ENCODE measurements at places on chromosomes 12 and 14.

GRCh38 chr14:66842911-66843512, 335.1 kb downstream of the GPHN start:
- no peak for DNase-seq

GRCh38 chr14:98931126-98931525, 340.9 kb downstream of the BCL11B start:
- DNase-seq = no peak

GRCh38 chr12:113359939-113360748, 1.8 kb downstream of the PLBD2 start:
- no peak for DNase-seq

DNA sequence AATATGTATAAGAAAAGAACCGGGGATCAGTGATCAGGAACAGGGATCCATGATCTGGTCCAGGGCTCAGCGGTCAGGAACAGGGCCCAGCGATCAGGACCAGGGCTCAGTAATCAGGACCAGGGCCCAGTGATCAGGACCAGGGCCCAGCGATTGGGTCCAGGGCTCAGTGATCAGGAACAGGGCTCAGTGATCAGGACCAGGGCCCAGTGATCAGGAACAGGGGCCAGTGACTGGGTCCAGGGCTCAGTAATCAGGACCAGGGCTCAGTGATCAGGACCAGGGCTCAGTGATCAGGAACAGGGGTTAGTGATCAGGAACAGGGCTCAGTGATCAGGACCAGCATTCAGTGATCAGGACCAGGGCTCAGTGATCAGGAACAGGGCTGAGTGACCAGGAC, 56.3 kb downstream of the TMEM121 start:
- DNase-seq = no peak

DNA sequence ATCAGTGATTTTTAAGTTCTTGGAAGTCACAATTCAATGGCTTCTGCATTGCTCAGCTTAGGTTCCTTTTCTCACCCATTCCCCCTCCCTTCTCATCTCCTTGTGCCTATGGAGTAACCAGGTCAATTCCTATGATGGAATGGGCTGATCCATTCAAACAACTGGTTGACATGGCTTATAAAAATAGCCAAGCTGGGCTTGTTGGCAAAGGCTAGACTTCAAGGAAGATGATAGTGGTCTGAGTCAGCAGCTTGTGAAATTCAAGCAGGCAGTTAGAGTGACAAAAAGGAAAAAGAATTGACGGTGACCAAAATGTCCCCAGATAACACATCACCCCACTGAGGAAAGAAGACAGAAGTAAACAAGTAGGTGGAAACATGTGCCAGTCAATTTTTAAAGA, 119.9 kb upstream of the PCED1B start:
- DNase-seq = no peak

GRCh38 chr12:131816495-131816894, 11.7 kb upstream of the MMP17 start:
- no peak for DNase-seq

DNA sequence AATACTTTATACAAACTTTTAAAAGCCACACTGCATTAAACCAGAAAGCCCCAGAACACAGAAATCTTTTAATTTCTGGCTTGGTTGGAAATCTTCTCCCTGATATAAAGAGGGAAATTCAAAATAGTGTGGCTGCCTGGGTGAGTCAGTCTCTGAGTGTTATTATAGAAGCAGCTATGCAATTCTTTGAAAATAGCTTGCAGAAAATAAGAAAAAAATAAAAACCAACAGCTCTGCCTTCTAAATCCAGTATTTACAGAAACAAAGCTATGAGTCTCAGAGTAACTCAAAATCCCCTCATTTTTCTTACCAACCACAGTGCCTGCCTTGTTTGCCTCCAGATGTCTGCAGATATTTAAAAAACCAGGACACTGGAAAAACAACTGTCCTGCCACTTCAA, 68.6 kb upstream of the FERMT2 start:
- DNase-seq = no peak

DNA sequence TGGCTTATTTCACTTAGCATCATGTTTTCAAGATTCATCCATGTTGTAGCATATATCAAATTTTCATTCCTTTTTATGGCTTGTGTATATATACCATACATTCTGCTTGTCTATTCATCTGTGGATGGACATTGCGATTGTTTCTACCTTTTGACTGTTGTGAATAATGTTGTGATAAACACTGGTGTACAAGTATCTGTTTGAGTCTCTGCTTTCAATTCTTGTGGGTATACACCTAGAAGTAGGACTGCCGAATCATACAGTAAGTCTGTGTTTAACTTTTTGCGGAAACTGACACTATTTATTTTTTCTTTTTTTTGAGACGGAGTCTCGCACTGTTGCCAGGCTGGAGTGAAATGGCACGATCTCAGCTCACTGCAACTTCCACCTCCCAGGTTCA, 19.6 kb upstream of the RPS6KA5 start:
- no peak for DNase-seq

- DNase-seq = no peak
Measured at GRCh38 chr14:75430526-75430925, 2.7 kb downstream of the JDP2 start.

GRCh38 chr12:106673141-106673540, 90.3 kb downstream of the RFX4 start:
- DNase-seq = no peak

DNA sequence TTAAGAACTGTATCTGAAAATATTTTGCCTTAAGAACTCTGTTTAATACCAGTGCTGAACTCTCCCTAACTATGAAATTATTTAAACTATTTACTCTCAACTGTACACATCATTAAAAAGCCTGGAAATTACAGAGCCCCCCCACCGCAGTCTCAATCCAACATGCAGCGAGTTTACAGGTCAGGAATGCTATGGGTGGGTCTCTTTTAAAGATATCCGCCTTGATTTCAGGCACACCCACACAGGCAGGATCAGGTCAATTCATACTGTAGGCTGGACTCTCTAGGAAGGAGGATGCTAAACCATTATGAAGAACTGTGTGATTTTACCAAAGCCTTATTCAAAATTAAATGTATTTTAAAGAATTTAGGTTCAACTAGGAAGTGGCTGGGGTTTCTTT, 16.5 kb downstream of the SPTLC2 start:
- DNase-seq = no peak

- peak; percentile 31 for DNase-seq
Measured at GRCh38 chr12:3313675-3314663, 177.0 kb upstream of the PRMT8 start.

DNA sequence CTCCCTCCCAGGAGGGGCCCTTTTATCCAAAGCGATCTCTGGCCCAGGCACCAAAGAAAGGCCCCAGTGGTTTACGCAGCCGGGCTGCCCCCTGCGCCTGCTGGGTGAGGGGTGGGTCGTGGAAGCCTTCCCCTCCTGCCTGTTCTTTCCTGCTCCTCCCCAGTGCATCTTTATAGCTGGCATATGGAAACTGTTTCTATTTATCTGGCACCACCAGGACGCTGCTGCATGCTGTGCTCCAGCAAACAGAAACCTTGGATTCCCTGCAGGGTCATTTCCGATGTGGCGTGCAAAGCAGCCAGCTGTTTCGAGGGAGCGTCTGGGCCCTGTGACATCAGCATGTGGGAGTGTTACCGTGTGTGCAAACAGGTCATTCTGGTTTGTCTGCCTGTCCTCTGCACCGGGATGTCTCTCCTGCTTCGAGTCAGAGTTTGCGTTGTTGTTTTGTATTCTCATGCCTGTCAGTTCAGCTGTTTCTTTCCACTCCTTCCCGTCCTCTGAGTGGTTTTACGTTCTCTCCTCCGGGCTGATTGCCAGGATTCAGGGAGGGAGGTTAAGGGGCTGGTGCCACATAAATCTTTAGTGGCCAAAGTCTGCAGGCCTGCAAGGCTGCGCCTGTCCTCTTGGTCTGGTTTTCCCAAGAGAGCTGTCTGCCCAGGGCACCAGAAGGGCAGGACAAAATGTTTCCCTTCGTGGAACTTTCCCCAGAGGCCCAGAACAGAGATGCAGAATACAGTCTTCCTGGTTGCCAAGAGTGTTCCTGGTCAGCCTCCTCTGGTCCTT, 24.6 kb downstream of the TPCN1 start:
- DNase-seq = no peak

DNA sequence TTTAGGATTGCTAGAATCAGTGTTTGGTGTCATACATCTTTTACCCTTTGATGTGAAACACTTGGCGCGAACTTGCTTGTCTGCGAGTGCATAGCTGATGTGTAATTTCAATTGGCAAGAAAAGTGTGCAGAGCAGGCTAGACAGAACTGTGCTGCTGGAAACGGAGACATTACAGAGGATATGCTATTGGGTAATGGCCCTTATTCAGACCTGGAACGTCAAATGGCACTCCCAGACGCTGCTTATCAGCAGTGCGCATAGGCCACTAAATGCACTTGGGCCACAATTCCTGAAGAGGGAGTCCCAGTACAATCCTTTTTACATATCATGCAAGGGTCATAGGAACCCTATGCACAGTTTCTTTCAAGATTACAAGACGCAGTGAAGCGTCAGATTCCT, 15.7 kb upstream of the SLC10A1 start:
- no peak for DNase-seq

DNA sequence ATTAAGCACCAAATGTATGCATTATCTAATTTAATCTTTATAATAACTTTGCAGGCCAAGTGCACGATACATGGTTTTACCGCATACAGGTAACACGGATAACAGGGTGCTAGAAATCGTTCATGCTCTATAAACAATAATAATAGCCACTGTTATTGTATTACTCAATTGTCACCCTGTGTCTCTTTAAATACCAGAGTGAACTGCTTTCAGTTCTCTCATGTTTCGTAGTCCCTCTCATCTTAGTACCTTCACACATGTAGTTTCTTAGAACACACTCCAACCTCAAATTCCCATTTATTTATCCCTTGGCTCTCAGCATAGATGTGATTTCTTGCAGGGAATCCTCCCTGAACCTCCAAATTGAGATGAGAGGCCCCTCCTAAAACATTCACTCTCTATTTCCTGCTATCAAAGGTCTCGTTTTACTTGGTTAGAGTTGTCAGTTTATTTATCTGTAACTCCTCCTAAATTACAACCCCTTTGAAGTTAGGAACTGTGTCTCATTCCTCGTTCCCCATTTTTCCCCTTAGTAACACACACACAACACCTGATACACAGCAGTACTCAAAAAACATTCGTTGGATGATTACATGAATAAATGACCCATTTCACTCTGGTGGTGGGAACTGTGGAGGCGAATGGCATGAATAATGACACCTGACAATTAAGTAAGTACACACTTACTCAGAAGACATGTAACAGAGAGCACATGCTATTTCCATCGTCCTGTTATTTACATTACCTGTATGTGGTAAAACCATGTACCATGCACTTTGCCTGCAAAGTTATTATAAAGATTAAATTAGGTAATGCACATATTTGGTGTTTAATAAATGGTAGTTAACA, 134.6 kb downstream of the BTG1 start:
- no peak for DNase-seq

DNA sequence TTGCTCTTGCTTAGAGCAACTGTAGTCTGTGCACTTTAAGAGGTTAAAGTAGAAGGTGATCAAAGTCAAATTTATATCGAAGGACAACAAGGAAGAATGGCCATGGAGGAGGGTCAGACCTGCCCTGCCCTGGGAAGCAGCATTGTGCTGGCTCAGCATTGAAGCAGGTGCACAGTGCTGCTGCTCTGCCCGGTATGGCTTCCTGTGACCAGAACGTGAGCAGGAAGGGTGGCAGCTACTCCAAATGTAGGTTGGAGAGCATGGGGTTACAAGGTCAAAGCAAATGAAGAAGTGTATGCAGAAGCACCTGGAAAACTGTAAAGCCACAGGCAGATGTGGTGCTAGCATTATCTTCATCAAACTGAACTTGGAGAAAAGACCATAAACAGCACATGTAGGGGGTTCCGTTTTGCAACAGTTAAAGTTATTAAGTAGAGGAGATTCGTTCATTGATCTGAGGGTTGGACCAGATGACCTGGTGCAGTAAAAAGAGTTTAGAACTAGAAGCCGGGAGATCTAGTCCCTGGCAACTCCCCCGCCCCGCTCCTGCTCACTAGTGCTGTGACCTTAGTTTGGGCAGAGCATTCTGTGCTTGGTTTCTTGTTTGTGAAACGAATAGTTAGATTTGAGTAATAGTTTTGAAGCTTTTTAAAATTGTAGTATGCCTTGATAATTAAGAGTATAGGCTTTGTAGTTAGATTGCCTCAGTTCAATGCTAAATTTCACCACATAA, 84.2 kb downstream of the SCN8A start:
- no peak for DNase-seq

DNA sequence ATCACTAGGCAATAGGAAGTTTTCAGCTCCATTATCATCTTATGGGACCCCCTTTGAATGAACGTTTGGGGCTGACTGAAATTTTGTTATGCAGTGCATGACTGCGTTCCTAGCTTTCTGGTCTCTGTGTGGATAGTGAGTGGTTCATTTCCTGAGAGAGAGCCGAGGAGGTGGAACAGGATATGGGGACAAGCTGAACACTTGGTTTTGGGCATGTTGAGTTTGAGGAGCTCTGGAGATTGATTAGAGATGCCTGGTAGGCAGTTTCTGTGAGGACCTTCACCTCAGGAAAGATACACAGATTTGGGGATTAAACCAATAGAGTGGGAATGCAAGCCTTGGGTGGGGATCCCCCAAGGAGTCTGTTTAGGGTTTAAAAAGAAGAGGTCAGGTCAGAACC, 27.7 kb downstream of the TEAD4 start:
- DNase-seq = no peak

DNA sequence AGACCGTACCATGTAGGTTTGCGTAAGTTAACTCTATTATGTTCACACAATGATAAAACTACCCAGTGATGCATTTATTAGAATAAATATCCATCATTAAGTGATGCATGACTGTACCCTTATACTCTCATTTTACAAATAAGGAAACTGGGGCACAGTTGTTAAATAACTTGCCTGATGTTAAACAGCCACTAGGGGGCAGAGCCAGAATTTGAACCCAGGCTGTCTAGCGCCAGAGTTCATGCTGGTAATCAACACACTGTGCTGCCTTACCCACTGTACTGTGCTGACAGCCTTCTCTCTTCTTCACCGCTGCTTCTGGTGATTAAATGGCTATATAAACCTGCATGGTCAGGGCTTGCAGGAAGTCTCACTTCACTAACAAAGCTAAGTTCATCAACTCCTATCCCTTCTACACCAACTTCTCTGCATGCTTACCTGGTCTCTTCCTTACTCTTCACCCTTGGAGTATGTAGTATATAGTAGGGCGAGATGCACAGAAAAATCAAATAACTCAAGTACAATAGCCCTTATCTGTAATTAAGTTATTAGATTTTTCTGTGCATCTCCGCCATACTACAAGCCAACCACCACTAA, 43.6 kb upstream of the APPL2 start:
- DNase-seq = peak; percentile 62

DNA sequence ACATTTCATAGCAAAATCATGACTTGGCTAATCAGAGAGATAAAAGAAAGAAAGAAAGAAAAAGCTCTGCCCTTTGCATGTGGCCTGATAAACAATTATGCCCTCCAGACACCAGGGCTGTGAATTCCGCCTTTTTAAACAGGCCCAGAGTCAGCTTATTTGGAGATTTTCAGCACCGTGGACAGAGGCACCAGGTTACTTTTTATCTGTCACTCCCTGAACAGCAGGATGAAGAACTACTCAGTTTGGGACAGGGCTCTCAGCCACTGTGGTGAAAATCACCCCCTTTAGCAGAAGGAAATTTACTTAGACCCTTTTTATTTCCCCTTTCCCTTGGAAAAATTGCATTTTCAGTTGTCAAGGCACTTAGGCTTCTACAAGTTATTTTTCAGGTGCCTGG, 359.9 kb downstream of the NRXN3 start:
- no peak for DNase-seq
